Activated CD4-positive, alpha-beta T cell treated with anti-CD3 and anti-CD28 coated beads for 36 hours (primary cell): ENCODE measurements at places on chromosomes 12 and 14.

DNA sequence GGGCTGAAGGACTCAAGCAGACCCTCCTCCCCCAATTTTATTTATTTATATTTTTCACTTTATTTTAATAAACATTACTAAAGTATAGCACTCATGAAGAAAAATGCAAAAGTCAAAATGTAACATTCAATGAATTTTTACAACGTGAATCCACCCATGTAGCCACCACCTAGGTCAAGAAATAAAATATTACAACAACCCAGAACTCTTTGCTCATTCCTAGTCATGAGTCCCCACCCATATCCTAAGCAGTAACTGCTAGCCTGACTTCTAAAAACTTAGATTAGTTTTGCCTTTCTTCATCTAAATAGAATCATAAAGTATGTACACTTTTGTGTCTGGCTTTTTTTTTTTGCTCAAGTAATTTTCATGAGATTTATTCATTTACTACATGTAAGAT lies 86.9 kb upstream of the CRY1 start:
- no peak for DNase-seq

- no peak for DNase-seq
Observed at GRCh38 chr14:74380172-74380571, 31.9 kb downstream of the VRTN start.

GRCh38 chr14:104775073-104775489 lies 20.5 kb downstream of the AKT1 start:
- no peak for DNase-seq

- DNase-seq, result no peak
Observed at GRCh38 chr14:72603639-72604038, 290.3 kb downstream of the DPF3 start.

DNA sequence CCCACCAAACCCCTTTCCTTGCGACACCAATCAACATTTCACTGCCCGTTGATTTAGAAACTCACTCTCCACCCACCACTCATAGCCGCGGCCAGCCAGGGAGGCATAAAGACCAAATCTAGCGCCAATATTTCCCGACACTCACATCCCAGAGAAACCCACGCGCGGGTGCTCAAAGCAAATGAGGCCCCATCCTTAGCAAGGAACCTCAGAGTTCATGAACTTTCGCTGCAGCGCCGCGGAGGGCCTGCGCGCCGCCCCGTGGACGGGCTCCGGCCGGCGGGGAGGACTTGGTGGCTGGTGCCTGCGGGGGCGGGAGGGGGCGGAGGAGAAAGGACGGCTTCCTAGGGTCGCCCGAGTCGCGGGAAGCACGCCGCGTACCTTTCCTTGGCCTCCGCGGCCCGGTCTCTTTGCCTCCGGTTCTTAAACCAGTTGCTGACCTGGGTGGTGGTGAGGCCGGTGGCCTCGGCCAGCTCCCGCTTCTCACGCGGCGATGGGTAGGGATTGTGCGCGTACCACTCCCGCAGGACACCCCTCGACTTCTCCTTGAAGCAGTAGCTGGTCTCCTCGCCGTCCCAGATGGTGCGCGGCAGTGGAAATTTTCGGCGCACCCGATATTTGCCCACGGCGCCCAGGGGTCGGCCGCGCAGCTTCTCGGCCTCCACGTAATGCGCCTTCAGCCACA lies 886 bp downstream of the SIX1 start:
- DNase-seq, result peak; percentile 16

DNA sequence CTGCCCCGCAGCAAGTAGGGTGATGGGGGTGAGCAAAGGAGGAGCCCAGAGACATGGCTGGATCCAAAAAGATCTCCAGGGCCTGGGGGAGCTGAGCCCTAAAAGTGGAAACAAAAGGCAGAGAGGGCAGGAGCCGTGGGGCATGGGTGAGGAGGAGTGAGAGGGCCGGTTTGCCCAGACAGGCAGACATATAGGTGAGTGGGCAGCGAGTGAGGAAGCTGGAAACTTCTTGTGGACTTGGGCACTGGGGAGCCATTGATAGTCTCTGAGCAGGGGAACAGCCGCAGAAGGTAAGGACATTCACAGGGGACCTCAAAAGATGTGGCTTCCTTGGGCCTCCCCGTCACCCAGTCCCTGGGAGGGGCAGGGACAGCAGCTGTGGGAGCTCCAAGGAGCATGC lies 16.8 kb upstream of the TMEM119 start:
- no peak for DNase-seq

DNA sequence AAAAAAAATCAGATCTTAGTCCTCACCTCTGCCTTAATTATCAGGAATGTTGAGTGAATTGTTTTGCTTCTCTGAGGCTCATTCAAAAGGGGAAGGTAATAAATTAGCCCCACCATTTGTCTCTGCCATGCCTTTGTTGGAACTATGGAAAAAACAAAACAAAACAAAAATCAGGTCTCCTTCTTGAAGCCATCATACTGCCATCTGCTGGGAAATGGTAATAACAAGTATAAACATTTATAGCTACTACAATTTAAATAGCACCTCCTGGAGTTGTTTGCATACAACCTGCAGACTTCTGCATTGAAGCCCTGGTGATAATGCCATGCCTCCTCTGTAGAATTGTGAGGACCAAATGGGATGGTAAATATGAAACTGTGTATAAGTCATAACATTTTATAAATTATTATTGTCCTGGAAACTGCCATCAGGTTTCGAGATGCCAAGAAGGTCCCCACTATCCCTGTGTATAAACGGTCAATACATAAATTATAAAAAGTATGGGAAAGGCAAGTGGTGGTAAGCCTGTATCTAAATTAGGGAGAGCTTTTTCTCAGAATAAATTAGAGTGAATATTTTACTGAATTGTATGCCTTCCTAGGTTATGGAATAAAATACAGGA lies 87.2 kb upstream of the FGD4 start:
- no peak for DNase-seq

GRCh38 chr12:13074396-13075117 lies 28.9 kb downstream of the GSG1 start:
- no peak for DNase-seq

GRCh38 chr12:55720071-55720564 lies at the start of gene RDH5:
TSS of gene RDH5 (plus strand) at chr12:55720393. CDS start at chr12:55721185, 792 bp downstream.
- DNase-seq, result no peak

DNA sequence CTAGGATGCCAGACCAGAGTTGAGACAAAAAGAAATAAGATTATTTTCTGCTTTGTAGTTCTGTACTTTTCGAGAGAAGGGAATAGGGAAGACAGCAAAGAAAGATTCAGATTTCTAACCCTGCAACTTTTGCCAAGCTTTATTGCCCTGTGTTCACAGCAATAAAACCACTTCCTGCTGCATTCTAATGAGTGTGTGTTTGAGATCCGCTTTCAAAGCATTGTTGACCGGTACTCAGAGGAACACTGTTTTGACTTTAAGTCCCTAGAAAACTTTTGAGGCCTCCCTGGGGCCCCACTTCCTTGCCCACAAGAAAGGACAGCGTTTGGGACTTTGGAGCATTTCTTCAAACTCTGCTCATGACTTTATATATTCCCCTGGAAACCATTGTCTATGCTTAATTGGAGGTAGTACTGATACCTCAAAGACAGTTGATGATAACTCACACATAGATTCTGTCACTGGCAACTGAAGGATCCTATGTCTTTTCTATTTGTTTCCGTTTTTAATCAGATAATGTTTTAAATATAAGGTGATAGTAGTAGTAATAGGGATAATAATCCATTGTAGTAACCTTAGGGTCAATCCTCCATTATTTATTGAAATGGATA lies 1.3 kb downstream of the RNASE6 start:
- DNase-seq, result peak; percentile 14

- no peak for DNase-seq
Observed at GRCh38 chr12:2083008-2083407, 30.2 kb downstream of the CACNA1C start.

- no peak for DNase-seq
Observed at GRCh38 chr12:89770391-89770790, 61.8 kb upstream of the ATP2B1 start.

GRCh38 chr12:84198294-84198946 lies 714.2 kb downstream of the SLC6A15 start:
- no peak for DNase-seq

- DNase-seq, result no peak
Observed at GRCh38 chr12:113016796-113017195, 38.5 kb downstream of the OAS2 start.

DNA sequence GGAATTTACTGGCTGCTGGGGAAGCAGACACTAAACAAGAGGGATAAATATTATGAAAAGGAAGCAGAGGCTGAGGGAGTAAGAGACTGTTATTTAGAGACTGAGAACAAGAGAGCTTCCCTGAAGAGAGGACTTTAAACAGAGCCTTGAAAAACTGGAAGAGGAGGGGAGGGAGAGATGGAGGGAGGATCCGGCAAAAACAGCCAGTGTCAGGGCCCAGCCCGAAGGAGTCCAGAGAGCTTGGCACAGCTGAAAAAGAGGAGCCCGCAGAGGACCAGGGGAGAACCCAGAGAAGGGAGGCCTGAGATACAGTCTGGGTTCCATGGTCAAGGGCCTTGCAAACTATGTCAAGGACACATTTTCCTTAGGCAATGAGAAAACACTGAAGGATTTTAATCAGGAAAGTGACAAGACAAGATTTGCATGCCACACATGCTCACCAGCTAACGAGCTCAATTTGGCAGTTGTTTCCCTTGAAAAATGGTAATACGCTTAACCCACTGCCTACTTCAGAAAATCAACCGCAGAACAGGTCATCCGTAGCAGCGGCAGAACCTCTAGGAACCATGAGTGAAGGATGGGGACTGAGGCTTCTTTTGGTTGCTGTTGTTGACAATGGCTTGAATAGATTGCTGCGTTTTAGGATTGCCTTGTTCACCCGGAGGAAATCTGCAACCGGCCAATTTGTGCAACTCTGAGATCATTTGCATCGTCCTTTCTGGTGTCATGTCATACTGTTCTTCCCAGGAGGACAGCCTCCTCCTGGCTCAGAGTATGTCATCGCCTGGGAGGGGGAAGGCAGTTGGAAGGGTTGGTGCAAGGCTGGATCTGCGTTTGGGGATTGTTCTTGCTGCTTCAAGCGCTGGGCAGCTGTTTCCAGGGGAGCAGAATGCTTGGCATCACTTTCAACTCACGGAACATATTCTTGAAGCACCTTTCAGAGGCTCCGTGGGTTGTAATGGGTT lies 108.2 kb downstream of the PRMT8 start:
- DNase-seq, result no peak

DNA sequence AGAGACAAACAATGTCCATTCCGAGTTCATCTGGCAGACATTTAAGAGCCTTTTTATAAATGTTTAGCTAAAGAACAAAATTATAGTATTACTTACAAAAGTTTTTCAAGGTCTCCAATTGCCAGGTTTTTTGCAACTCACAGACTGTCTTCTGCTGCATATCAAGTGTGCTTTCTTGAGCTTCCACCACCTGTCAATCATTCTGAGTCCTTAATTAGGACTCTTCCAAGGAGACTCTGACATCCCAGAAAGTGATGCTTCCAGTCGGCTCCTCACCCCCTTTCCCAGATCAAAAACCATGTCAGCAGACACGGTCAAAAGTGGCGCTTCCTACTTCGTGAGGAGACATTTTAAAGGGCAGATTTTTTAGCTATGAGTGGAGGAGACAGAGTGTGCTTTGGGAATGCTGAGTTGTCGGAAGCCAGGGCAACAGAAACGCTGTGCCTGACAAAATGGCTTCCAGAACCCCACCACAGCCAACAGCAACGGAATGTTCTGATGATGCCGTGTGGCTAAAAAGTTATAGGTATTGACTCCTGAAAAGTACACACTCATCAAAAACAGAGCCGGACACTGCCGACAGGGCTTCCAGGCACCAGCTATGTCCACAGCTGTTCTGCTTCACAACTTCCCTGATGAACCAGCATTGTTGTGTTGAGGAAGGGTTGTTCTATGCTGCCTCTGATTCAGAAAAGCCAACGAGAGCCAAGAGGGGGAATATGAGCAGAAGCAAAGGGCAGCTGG lies 116.1 kb upstream of the SLC35F4 start:
- DNase-seq, result no peak

- no peak for DNase-seq
Observed at GRCh38 chr12:67394550-67394949, 125.4 kb downstream of the CAND1 start.

DNA sequence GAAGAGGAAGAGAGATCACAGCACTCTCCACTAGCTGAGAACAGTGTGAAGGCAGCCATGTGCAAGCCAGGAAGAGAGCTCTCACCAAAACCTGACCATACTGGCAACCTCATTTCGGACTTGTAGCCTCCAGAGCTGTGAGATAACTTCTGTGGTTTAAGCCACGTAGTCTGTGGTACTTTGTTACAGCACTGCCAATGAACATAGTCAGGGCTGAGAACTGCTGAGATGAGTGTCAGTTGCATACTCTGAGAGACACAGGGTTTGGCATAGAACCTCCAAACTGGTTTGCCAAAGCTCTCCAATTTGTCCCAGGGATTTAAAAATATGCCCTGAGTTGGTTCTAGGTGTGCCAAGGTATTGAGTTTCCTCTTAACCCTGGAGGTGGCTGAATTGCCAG lies 218.6 kb downstream of the ATP23 start:
- no peak for DNase-seq

GRCh38 chr14:68384335-68384734 lies 408.5 kb downstream of the ZFP36L1 start:
- DNase-seq, result no peak

DNA sequence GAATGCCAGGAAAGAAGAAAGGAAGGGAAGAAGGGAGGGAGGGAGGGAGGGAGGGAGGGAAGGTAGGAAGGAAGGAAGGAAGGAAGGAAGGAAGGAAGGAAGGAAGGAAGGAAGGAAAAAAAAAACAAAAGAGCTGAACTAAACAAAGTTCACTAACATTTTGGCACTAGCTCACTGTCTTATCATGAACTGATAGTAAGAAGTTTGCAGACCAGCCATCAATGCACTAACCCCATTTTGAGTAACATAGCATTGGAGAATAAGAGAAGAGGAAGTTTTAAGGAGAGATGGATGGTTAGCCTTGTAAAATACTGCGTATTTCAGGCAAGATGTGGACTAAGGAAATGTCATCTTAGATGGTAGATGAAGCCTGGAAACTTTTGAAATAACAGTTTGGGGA lies 1136.0 kb downstream of the FLRT2 start:
- DNase-seq, result no peak

DNA sequence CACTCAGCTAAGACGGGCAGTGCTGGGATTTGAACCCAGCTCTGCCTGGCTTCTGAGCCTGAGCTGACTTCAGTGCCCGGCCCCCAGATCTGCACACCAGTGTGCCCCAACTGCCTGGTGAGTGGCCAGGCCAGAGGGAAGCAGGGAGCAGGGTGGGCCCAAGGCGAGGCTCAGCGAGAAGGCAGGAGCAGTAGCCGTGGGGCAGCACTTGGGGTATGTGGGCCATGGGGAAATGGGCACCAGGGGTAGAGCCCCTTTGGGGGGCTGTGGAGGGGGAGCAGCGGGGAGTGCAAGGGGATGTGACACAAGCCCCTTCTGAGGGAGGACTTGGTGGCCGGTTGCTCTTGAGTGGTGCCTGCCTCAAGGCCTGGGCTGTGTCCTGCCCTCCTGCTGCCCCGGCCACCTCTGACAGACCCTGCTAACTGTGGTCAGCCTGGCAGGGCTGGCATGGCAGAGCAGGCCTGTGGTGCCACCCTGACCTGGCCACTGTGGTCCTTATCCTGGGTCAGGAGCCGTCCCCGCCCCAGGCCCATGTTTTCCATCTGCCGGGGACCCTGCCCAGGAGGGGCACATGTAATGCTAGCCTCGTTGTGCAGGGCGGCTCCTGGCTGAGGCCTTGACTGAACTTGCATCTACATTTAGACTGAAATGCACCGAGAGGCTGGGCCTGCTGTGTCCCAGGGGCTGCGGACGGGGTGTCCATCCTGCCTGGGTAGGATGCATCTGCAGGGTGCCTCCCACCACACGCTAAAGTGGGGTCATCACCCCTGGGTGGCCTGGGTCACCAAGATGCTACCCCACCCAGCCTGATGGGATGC lies 90.5 kb downstream of the KIF26A start:
- DNase-seq, result no peak
